ENCODE measurements at places on chromosomes 6 and 20. TPM values are rescaled to one million over a fixed set of nuclear protein-coding genes. Genes with fewer than 3 reads are reported as not detected.

BPIFB4 gene
- total RNA-seq, result not detected

TBP gene
- 26.4 TPM for total RNA-seq

BMP2 gene
- 0.23 TPM for total RNA-seq

SPINT4 gene
- total RNA-seq, result not detected

HSF2 gene
- 21.1 TPM for total RNA-seq

CCN6 gene
- total RNA-seq, result 3.0 TPM

LRRC1 gene
- total RNA-seq, result 13.8 TPM

SIRPG gene
- not detected for total RNA-seq

MPIG6B gene
- not detected for total RNA-seq

- DNase-seq, result no peak
These were observed 74.1 kb upstream of the TCF21 start for GRCh38 chr6:133814797-133815196.

- DNase-seq, result no peak
These were observed 163.6 kb upstream of the CENPW start for GRCh38 chr6:126176282-126176681.

- DNase-seq, result no peak
These were observed 97.6 kb upstream of the STMND1 start for GRCh38 chr6:17004269-17004668.

DNA sequence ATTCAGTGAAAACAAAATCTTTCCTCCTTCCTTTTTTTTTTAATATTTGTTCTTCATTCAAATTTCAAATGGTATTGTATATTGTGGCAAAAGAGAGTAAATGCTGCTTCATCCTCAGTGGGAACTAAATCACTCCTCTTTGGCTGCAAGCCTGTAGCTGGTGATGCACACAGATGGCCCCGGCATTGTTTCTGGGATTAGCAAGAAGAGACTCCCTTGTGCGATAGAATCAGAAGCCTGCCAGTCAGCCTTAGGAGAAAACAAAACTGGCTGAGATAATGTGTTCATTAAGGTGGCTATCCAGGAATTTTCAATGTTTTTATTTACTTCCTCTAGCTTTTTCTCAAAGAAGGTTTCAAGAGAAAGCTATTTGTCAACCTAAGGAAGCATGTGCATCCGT is 20.7 kb upstream of the ELOVL2 start:
- no peak for DNase-seq

- no peak for DNase-seq
These were observed 30.7 kb upstream of the ZBP1 start for GRCh38 chr20:57650756-57651483.

DNA sequence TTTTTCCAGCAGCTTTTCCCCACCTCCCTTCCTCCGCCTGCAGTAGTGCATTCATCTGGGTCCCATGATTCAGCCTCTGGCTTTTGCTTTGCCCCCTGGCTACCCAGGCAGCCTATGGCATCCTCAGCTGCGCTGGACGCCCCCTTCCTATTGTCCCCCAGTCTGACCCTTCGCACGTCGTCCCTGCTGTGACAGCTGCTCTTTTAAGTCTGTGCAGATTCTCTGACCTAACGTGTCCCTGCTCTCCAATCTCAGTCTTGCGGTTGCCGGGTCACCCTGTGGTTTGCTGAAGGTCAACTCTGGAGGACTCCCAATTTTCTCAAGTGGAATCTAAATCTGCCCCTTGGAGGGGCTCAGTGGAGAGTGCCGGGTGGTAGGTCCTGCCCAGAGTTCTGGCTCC is 294.3 kb downstream of the CDC5L start:
- DNase-seq, result no peak

DNA sequence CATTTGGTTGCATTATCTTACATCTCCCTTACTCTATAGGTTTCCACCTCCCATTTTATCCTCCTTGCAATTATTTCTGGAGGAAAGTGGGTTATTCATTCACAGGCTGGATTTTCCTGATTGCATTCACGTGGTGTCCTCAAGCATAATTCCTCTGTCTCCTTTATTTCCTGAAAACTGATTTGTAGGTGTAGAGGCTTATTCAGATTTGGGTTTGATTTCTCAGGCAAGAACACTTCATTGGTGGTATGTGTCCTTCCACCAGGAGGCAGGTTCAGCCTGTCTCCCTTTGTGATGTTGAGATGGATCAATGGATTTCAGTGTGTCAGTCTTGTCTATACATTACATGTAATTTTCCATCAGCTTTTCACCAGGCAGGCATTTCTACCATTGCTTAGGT is 17.3 kb downstream of the DNPH1 start:
- no peak for DNase-seq

DNA sequence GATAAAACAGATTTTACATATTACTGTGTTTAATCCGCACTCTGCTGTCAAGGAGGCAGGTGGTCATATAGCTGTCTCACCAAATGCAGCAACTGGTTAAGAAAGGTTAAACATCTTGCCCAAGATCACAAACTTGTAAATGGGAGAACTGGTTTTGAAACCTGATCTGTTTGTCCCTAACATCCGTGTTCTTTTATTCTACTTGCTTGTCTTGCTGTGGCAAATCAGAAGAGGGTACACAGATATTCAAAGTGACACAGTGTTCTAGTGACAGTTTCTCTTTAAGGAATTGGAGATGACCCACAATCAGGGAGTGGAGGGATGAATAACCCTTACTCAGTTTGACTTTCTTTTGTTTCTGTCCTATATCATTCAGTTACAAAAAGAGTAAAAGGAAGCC is 83.0 kb upstream of the SGK1 start:
- DNase-seq, result no peak

GRCh38 chr6:2875359-2876191 is 27.5 kb downstream of the SERPINB9 start:
- DNase-seq, result no peak

- no peak for DNase-seq
These were observed 83.4 kb downstream of the TXNDC5 start for GRCh38 chr6:7827142-7827541.

GRCh38 chr20:15176929-15177328 is 839.5 kb upstream of the FLRT3 start:
- no peak for DNase-seq

DNA sequence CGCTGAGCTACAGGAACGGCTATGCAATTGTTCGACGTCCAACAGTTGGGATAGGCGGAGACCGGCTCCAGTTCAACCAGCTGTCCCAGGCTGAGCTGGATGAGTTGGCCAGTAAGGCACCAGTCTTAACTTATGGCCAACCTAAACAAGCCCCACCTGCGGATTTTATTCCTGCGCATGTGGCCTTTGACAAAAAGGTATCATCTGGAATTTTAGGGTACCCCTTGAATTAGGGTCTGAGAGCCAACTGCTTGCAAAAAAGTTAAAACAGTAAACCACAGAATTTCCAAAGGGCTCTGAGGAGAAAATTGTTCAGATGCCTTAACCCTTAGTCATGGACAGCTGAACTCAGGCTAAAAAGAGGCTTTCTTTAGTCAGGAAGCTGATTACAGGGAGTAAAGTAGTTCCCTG is 3.8 kb downstream of the EFHC1 start:
- no peak for DNase-seq

GRCh38 chr20:12914804-12915203 is 94.0 kb upstream of the SPTLC3 start:
- DNase-seq, result no peak

DNA sequence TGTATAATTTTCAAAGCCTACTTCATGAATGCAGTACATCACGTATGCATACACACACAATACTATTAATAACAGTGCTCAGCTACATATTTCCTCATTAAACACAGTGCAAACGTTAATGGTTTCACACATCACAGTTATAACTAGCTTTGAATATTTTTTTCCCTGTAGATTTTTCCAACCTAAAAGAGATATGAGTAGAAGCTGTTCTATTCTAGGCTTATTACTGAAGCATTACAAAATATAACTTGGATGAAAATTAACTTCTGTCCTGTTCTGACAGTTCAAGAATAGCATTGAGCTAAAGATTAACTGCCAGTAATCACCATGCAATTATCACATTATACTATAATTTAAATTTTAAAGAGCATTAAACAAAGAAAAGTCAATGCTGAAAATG is 6.2 kb downstream of the LMBRD1 start:
- no peak for DNase-seq

- no peak for DNase-seq
These were observed 151.0 kb upstream of the CITED2 start for GRCh38 chr6:139525415-139525814.

DNA sequence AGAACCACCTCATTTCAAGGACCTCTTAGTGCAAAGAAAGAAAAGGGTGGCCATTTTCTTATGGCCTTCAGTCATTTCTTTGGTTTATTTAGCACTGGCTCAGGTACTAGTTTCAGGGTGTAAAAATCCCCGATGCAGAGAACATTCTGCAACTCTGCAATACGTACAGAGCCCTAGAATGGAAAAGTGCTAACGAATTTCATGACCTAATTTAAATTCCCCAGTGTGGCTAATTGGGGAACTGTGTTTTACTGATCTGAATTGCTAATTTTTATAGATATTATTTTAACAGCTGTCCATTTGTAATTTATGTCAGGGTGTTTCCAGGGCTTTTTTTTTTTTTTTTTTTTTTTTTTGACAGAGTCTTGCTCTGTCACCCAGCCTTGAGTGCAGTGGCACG is 160.7 kb downstream of the UST start:
- DNase-seq, result no peak

DNA sequence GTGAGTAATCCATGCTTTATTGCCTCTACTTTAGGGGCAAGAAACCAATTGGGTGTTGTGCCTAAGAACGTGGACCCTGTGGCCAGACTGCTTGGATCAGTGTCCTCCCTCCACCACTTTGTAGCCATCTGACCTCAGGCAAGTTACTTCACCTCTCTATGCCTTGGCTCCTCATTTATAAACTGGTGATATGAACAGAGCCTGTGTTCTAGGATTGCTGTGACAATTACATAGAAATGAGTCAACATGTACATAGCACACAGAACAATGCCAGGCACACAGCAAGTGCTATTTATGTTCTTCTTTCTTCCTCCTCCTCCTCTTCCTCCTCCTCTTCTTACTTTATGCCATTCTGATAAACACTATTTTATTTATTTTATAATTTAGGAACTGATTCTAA is 339.4 kb downstream of the CD83 start:
- no peak for DNase-seq

GRCh38 chr20:61801428-61801827 is 264.3 kb downstream of the TAF4 start:
- DNase-seq, result no peak

DNA sequence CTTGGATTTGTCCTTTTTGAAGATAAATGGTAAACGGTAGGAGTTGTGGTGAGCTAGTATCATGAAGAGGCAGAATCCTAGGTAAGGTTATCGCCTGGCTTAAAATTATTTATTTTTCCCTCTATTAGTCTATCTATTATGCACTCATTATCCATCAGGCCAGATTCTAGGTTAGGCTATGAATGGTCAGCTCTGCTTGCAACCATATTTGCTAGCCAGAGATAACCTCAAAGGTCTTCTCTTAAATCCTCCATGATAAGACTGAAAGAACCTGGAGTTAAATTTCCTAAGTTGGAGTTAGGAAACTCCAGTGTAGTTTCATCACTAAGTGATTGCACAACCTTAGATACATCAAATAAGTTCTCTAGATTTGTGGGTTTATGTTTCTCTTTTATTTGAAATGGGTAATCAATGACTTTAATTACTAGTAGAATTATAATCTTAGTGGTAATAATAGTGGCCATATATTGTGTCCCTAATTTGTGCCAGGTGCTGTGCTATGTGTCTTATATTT is 302.1 kb upstream of the RUNX2 start:
- DNase-seq, result no peak

DNA sequence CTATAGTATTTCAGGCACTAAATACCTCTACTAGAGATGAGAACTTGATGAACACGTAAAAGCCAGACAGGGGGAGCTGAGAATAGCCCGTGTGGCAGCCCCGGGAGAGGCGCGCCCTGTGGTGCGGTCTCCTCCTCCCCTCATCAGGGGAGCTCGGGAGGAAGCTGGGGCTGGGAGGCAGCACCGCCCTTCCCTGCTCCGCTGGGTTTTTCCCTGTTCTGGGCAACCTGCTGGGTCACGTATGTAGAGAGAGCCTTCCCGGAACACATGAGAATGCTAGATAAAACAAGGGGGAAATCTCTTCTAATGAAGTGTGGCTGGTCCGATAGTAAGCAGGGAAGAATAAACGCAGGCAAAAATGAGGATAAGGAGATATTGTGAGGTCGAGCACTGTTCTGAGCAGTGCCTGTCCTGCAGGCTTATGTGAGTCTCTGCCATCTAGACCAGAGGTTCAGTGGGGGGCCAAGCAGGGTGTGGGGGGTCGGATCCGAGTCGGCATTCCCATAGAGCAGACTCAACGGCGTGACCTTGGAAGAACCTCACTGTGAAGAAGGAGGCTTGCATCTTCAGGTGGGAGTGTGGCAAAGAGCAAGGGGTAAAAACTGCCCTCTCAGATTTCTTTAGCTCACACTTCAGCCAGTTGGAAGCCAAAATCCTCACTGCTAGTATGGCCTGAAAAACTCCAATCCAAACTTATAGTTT is 13.4 kb upstream of the RPS6KA2 start:
- DNase-seq, result no peak

DNA sequence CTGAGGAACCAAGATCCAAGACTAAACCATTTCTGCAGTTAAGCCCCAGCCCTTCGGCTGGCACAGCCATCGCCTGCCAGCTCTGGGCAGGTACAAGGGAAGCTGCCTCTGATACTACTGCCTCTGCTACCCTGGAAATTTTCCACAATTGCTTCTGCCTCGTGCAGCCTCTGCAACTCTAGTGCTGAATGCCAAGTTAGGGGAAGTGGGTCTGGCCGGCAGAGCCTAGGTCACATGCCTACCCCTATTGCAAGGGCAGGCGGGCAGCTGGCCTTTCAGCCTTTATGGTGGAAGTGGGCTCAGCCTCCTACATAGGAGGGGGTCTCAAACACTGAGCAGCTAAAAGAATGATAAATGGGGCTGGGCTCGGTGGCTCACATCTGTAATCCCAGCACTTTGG is 44.5 kb upstream of the TULP1 start:
- no peak for DNase-seq

GRCh38 chr6:169241688-169242350 is 11.8 kb downstream of the THBS2 start:
- DNase-seq, result no peak

DNA sequence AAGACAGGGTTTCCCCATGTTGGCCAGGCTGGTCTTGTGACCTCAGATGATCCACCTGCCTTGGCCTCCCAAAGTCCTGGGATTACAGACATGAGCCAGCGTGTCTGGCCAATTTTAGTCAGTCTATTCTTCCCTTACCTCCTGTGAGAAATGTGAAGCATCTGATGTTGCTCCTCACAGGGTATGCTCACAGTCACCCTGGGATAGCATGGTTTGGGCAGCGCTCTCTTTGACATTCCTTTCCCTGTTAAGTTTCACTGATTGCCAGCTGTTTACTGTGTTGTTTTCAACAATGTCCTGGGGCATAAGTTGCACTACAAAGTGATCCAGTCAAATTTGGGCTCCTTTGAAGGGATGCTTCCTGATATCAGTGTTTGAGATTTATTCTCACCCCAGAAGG is 13.1 kb downstream of the CDC5L start:
- no peak for DNase-seq

DNA sequence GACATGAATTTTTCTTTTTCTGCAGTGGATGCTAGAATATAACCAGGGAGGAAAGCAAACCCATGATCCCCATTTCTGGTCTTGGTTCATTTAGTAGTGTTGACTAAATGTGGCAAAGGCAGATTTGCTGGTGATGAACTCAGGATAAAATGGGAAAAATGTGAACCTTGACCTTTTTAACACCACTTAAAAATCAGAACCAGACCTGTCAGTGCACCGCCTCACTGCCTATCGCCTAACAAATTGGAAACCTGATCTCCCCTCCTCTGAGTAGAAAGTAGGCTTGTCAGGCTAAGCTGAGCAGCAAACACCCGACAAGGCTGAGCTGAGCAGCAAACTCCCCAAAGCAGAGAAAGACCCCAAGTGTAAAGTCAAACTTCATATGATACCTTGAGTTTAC is 254.8 kb downstream of the FOXC1 start:
- no peak for DNase-seq

- DNase-seq, result no peak
These were observed 39.0 kb upstream of the MDFI start for GRCh38 chr6:41599015-41599851.
